ENCODE measurements at places on chromosomes 13 and 19.

DNA sequence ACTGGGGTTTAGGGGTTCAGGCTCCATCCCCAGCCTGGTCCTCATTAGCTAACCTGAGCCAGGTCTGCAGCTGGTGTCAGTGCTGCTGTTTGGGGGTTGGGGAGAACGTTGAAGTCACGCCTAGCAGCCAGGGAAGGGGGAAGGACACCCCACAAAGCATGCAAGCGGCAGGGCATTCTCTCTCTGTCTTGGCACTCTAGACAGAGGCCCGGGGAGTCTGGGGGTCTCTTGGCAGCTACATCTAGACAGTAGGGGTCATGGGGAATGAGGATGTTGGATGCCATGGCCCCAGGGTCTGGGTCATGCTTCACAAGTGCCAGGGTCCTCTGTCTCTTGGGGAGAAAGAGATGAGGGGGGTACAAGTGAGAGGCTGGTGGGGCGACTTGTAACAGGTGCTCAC lies 2.6 kb downstream of the ERICH4 start:
- no peak for DNase-seq

- DNase-seq, result no peak
These were observed at the start of gene ZNF587B for GRCh38 chr19:57830071-57830602. Gene ZNF587B, plus strand, starts transcription at chr19:57830299. Its CDS starts 230 bp downstream, at chr19:57830529.

- no peak for DNase-seq
These were observed 1.9 kb downstream of the LACC1 start for GRCh38 chr13:43881580-43881979.

GRCh38 chr13:101917833-101918661 lies 465.6 kb downstream of the ITGBL1 start:
- DNase-seq, result no peak

DNA sequence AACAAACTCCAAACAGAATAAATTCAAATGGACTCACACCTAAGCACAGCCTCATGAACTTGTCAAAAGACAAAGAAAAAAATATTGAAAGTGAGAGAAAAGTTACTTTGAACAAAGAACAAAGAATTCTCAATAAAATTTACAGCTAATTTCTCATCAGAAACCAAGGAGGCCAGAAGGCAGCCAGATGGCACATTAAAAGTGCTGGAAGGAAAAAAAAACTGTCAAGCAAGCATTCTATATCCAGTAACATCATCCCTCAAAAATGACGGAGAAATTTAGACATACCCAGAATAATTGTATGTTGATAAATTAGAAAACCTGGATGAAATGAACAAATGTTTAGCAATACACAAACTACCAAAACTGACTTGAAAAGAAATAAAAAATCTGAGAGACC lies 129.8 kb upstream of the UQCRFS1 start:
- no peak for DNase-seq

DNA sequence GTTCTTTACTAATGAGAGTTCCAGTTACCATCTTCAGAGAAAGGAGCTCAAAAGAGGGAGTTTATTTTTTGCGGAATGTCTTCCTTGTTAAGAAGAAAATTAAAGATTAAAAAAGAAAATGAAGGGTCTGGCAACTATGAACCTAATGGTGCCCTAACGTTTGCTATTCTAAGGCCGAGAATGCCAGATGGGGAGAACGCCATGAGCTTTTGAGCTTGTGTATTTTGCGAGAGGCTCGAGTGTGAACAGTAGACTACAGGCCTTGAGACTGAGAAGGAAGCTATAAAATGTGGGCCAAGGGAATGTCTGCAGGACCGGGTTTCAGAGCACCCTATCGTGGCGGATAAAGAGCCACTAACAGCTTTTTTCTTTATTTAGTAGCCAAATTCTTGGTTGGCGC lies 6.7 kb downstream of the FGF14 start:
- DNase-seq, result no peak

DNA sequence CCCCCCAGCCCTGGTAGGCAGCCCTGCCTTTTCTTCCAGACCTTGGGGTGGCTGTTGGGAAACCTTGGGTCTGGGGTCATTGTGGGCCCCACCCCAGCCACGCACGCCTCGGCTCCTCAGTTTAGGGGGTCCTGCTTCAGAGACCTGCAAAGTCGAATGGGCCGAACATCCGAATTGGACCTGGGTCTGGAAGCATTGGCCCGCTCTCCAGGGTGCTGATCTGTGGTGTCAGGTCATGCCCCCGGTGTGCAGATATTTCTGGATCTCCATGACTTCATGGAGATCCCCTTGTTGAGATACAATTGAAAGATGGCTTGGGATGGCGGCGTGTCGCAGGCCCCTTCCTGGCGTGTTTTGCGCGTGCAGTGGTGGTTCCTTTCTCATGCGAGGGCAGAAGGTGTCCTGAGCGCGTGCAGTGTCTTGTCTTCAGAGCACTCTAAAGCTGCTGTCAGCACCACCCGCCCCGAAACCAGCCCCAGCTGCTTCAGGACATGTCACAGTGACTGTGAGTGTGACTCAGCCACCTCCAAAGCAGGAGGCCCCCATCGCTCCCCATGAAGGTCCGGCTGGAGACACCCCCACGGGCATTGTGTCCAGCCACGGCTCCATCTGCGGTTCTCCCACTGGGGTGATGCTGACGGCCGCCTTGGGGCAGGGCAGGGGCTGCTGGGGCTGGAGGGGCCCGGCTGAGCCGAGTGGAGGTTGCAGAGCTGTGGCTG lies 112.7 kb downstream of the KDM4B start:
- DNase-seq, result no peak

Data from T-helper 1 cell (primary cell).